ENCODE measurements at places on chromosomes 7 and 10.

DNA sequence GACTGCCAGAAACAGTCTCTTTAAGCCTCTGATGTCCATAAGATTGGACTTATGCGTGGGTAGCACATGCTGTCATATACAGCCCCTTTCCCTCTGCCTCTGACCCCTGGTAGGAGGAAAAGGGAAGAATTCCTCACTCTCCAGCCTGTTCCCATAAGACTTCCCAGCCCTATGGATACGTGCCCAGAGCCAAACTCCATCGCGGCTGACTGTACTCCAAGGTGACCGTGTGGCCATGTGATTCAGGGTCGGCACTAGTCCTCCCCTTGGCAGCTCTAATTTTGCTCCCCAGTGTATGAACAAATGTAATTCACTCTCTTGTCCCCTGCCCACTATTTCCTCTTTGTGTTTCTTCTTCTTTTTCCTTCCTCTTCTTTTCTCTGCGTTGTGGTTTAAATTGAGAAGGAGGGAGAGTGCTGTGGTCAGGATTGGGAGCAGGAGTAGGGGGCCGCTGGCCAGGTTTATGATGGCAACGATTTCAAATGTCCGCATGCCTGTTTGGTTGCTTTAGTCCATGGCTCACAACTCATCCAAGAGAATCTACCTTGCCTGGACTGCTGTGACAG, 43.8 kb downstream of the PRLHR start:
- no peak for DNase-seq

GRCh38 chr7:74083928-74084721, 521 bp downstream of the LIMK1 start:
- no peak for DNase-seq

GRCh38 chr7:93914581-93915066, 6.9 kb upstream of the GNG11 start:
- no peak for DNase-seq

- no peak for DNase-seq
Observed at GRCh38 chr7:20560325-20561180, 54.9 kb upstream of the ABCB5 start.

- DNase-seq, result no peak
Observed at GRCh38 chr7:35869810-35870209, 69.0 kb downstream of the SEPTIN7 start.

GRCh38 chr10:113410618-113411017, 142.2 kb upstream of the HABP2 start:
- no peak for DNase-seq

DNA sequence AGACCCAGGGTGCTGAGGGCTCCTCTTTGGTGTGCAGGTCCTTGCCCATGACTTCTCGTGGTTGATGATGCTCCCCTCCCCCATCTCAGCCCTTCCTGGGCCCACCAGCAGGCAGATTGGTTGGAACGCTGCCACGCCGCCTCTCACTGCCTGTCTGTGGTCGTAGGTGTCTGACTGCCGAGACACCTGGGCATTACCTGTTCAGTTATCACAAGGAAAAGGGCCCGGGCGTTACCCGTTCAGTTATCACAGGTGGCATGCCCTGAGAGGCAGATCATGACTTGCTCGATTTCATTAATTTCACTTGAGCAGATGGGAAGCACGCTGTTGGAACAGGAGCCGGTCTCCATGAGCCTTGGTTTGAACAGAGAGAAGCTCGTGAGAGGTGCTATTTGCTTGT, 42.5 kb downstream of the TACR2 start:
- DNase-seq, result no peak

GRCh38 chr10:70918851-70919530, 30.6 kb upstream of the PCBD1 start:
- no peak for DNase-seq

GRCh38 chr7:155867280-155867679, 55.0 kb upstream of the SHH start:
- DNase-seq, result no peak

- no peak for DNase-seq
Observed at GRCh38 chr7:28230261-28230660, 49.7 kb upstream of the JAZF1 start.

- no peak for DNase-seq
Observed at GRCh38 chr7:81478664-81479063, 291.2 kb downstream of the HGF start.

GRCh38 chr10:72009051-72009424, 44.8 kb downstream of the CHST3 start:
- no peak for DNase-seq

GRCh38 chr7:75847707-75848106, 31.1 kb upstream of the RHBDD2 start:
- DNase-seq, result no peak

- DNase-seq, result no peak
Observed at GRCh38 chr7:149285603-149286002, 23.6 kb downstream of the ZNF783 start.

- DNase-seq, result peak; percentile 36
Observed at GRCh38 chr10:75187961-75188426, 22.6 kb upstream of the VDAC2 start.

DNA sequence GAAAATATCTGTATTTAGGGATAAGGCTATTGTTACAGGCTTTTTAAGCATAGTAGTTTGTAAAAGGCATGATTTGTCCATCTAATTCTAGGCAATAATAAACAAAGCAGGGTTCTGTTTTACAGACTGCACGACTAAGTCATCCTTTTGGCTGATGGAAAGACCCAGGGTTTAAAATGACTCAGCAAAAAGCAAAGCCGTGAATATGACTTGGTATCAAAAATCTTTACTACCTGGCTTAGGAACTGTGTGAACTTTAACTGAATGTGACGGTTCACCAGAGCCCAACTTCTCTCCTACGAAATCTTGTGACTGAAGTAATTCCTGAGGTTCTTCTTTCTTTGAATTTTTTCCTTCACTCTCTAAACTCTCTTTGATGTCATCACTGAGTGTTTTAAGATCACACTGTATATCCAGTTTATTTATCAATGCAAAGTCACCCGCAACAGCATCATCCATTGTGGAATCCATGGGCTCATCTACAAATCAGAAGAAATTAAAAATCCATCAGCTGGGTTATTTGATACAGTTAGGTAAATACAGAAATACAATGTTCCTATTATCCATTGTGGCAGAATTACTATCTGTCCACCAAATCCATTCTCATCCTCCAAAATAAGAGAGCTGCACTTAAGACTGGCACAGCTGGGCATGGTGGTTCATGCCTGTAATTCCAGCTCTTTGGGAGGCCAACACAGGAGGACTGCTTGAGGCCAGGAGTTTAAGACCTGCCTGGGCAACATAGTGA, 17.0 kb downstream of the ATE1 start:
- no peak for DNase-seq

- DNase-seq, result no peak
Observed at GRCh38 chr7:21920936-21921335, 24.8 kb downstream of the CDCA7L start.

DNA sequence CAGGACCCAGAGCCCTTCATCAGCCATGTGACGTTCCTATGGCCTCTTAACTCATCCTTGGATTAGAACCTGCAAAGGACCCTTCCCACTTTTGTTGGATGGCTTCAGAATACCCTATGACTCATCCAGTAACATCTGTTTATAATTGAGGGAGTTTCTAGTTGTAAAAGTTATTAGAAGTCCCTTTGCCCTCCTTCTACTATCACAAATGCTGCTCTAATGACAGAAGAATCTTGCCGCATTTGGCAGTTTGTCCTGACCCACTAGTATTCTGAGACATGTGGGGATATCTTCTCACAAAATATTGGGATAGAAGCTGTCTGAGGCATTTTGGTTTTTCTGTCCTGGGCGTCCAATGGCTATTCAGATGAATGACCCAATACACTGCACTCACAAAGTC, 251.8 kb upstream of the TMEM72 start:
- DNase-seq, result no peak

DNA sequence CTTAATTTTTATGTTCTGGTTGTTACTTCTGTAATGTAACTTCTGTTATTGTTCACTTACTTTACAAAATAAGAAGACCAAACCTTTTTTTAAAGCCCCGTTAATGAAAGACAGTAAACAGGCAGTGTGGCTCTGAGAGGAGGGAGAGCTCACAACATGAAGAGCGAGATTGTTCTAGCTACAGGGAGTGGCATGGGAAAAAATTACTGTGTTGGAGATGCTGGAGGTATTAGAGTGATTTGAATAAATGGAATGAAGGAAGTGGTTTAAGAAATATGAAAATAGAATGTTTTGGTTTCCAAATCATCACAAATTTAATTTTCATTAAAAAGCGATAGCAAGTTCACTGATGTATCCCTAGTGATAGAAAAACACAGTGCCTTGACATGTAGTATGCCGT, 31.8 kb downstream of the REEP3 start:
- no peak for DNase-seq

DNA sequence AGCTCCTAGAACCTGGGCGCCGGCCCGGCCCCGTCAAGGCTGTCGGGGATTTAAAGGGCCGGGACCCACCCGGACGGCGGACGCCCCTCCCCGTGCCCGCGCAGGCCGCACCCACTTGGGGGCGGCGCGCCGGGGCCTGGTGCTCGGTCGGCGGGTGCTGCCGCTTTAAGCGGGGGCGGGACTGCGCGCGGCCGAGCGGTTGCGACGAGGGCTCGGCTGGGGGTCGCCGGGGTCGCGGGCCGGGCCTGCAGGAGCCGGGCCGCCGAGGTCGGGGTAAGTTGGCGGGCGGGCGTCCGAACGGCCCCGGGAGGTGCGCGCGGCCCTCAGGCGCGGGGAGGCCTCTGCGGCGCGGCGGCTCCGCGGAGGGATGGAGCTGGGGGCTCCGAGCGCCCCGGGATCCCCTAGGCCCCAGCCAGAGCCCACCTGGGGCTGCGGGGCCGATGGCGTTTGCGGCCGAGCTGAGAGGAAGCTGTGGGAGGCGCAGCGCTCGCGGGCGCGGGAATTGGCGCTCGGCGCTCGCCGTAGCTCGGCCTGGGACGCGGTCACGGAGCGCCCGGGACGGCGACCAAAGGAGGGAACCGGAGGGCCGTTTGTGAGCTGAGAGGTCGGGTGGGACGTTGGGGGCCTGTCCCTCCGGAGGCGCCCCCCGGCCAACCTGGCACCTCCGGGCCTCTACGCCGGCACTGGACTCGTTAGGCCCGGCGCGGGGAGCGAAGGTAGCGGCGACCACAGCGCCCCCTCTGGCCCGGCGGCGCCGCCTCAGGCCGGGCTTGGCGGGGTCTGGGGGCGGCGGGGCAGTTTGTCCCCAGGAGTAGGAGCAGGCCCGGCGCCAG, at the start of gene TRRAP:
Gene TRRAP (plus strand): TSS at position 168 of the 833 bp plus-strand sequence. CDS start 2,619 bp downstream, outside the sequence.
- DNase-seq, result peak; percentile 51

- no peak for DNase-seq
Observed at GRCh38 chr7:138945154-138945553, 36.0 kb downstream of the KIAA1549 start.

DNA sequence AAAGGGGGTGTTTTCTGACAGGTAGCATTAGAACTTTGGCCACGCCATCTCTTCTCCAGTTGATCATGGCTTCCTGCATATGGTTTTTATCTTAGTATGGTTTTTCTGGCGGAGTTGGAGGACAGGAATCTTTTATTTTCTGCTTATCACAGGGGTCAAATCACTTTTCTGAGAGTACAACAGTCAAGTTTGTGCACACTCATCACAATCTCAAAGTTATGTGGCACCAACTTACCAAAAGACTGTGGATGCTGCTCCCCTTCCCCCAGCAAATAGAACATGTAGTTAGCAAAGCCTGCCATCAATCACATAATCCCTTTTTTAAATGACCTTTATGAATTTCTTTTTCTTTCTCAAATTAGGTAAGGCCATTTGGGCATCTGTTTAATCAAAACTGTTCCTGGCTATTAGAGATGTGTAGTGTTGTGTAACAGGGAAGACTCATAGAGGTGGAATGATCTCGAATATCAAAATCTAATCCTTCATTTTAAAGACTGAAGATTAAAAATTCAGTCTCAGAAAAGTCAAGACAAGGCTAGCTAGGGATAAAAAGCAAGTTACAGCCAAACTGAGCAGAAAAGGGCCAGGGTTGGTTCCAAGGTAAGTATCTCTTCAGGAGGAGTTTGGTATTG, 3.8 kb upstream of the CH25H start:
- no peak for DNase-seq

- no peak for DNase-seq
Observed at GRCh38 chr7:73504017-73504416, 18.1 kb downstream of the BAZ1B start.

- DNase-seq, result no peak
Observed at GRCh38 chr10:124596962-124597845, 135.6 kb downstream of the LHPP start.

DNA sequence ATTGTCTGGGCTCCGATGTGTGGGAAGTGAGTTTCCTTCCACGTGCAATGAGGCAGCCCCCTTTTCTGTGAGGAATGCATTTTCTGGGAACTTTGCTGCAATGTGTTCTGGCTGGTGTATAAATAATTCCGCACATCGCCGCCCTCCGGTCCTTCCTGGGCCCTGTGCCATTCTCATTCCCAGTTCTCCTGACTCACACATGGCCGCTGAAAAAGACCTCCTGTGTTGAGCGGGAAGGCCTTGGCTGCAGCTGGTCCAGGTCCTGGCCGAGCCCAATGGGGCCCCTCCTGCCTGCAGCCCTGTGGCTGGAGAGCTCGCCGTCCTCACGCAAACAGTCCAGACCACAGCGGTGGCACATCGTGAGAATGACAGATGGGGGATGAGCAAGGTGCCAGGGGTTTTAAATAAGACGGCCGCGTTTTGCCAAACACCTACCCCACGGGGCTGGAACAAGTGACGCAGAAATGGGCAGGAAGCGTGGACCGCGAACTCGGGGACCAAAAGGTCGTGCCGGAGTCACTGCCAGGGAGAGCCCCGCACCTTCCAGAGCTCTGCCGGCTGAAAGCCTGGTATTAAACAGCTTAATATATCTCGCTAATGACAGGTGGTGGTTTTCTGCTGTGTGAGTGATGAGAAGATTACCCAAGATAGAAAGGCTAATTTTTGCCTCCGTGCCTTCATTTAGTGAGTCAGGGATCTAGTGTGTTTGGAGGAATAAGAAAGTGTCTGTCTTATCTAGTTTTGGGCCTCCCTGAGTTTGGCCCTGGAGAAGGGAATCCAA, 37.0 kb downstream of the FAM20C start:
- DNase-seq, result no peak

- DNase-seq, result no peak
Observed at GRCh38 chr7:75869776-75870379, 9.0 kb upstream of the RHBDD2 start.

GRCh38 chr7:132547821-132548220, 28.4 kb downstream of the PLXNA4 start:
- DNase-seq, result no peak

DNA sequence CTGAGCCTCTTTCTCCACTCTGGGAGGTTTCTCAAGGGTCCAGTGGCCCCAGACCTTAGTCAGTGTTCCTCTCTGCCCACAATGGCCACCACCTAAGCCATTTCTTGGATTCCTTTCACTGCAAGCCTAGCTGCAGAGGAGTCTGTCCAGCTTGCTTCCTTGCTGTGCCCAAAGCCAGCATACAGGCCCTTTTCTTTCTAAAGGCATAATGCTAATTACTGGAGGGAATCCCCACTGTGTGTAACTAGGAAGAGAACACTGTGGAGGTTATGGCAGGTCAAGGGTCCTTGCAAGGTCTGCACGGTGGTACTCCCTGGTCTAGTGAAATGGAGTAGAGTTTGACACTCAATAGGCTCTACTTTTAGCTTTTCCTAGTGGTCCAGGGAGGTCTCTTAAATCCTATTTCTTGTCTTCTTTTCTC, 70.4 kb upstream of the CC2D2B start:
- no peak for DNase-seq

All from stimulated activated CD8-positive, alpha-beta memory T cell treated with anti-CD3 and anti-CD28 coated beads, Interleukin-7, amount 100 ng/mL, for 1 hour (primary cell).